ENCODE measurements at places on chromosomes 1 and 21.
A peak's percentile ranks its signal among the peaks of the same experiment; 100 is the strongest.

GRCh38 chr1:173112129-173112528, 61.4 kb upstream of the TNFSF18 start:
- DNase-seq = no peak

- peak; percentile 38 for DNase-seq
Observed at GRCh38 chr21:31732597-31733550, 956 bp upstream of the SCAF4 start.

DNA sequence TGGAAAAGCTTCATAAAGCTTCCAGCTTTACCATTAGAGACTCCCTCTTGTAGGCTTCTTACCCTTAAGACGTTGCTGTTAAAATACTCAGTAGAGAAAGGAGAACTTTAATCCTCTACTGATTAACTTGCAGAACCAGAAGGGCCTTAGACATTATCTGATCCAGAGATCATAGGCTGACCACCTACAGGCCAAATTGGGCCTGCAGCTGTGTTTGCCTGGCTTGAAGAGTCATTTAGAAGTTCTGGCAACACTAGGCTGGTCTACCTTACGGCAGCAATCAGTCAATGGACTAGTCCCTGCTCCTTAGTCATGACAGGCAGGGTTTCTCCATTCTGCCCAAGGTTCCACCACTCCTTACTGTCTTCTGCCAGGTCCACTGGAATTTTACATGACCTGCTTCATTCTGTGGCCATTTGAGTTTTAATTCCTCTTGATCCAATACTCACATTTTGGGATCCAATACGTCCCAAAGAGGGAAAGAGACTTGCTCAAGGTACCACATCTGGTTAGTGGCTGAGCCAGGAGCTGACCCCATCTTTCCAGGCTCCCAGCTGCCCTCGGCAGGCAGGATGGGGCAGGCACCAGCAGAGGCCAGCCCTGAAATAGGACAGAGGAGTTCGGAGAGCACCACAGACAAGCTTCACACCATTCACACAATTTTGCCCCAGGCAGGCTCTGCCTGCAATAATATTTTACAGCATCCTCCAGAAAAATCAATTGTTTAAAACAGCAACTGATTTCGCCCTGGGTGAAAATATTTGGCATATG, 96.8 kb downstream of the TNR start:
- no peak for DNase-seq

GRCh38 chr21:28884481-28884880, 108.2 kb downstream of the LTN1 start:
- DNase-seq = no peak

DNA sequence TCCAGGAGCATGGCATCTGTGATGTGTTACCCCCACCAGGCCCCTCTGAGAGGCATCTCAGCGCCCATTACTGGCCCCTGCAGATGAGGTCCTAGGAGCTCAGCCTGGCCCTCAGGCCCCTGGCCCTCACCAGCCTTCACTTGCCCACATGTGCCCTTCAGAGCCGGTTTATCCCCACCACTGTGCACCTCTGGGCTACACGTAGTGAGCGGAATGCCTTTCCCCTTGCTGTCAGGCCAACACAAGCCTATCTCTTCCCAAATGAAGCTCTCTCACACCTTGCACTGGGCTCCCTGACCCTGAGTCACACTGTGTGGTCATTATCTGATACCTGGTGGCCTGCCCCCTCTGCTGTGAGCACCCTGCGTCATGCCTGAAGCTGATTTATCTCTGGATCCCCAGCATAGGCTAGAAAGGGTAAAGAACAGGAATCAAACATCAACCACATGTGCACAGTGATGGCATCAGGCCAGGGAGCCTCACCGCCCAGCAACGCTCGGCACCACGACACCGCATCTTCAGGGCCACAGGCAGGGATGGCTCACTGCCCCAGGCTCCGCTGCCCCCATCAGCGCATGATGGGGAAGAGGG, 49.1 kb downstream of the GLIS1 start:
- peak; percentile 63 for DNase-seq

GRCh38 chr1:233513431-233513830, 100.5 kb upstream of the KCNK1 start:
- DNase-seq = no peak

DNA sequence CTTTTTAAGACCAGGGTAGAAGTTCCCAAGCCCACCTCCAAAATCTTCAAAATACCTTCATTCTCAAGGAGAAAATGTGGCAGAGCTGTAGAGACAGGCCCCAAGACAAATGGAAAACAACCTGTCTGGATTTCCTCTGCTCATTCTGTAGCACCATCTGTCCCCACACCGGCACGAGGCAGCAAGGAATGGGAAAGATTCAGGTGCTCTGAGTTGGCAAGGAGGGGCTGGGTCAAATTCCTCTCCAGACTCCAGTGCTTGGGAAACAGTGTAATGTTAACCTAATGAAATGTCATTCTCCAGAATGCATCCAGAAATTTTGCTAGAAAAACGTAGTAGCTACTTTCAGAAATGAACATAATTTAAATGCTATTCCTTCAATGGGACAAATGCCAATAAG, 9.3 kb downstream of the PABPC4 start:
- DNase-seq = no peak

- DNase-seq = no peak
Observed at GRCh38 chr1:102096162-102096561, 99.4 kb upstream of the OLFM3 start.

DNA sequence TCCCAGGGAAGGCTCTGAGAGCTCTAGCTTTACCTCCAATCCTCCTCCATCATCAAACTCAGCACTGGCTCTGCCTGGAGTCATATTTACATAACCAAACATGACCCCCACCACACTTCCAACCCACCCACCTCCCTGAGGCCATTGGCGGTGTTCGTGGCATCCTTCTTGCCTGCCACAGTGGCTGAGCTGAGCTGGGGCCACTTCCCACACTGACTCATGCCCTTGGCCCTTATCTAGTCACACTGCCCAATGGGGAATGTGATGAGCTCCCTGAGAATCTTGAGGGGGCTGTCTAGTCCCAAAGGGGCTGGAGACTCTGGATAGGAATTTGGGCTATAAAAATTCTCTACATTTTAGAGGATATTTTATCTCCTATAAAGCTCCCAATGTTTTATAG, 230.9 kb upstream of the IRF2BP2 start:
- DNase-seq = peak; percentile 71

DNA sequence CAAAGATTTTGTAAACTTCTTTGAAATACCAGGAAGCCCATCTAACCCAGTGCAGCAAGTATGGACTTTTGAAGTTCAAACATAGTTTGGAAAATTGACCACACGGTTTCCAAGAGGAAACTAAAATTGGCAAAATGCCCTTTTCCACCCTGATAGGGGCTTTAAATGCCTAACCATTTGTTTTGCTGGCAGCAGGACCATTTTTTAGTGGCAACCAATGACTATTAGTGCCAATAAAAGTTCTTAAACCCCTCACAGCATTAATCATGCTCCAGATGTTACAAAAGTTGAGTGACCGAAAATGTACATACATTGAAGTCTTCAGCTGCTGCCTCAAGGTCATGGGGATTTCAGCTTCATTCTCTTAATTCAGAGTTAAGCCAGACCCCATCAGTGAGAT, 46.4 kb upstream of the ENAH start:
- DNase-seq = peak; percentile 24

GRCh38 chr1:52551507-52552235, 1.2 kb downstream of the TUT4 start:
- DNase-seq = peak; percentile 64

- no peak for DNase-seq
Observed at GRCh38 chr1:3690282-3691065, 38.2 kb downstream of the TP73 start.

DNA sequence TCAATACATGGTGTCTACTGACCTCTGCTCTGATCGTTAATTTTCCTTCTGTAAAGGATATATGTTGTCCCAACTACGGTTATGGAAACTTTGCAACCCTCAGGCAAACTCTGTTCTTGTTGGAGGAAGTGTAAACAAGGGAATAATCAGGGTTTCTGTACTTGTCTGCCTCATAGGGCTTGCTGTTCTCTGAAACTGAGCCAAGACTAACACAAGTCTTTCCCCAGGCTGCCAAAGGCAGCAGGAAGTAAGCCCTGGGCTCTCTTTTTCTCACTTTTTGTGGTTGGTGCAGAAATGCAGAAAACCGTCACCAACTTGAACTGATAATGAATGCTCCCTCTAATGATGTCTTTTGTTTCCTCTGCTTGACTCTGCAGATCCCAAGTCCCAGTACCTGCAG, 7.6 kb downstream of the CYP4X1 start:
- peak; percentile 7 for DNase-seq

- no peak for DNase-seq
Observed at GRCh38 chr1:101479945-101480344, 243.1 kb downstream of the S1PR1 start.

GRCh38 chr1:13517193-13517812, 3.5 kb upstream of the LRRC38 start:
- DNase-seq = peak; percentile 3

GRCh38 chr21:43880111-43880985, 15.3 kb downstream of the AGPAT3 start:
- DNase-seq = peak; percentile 13

DNA sequence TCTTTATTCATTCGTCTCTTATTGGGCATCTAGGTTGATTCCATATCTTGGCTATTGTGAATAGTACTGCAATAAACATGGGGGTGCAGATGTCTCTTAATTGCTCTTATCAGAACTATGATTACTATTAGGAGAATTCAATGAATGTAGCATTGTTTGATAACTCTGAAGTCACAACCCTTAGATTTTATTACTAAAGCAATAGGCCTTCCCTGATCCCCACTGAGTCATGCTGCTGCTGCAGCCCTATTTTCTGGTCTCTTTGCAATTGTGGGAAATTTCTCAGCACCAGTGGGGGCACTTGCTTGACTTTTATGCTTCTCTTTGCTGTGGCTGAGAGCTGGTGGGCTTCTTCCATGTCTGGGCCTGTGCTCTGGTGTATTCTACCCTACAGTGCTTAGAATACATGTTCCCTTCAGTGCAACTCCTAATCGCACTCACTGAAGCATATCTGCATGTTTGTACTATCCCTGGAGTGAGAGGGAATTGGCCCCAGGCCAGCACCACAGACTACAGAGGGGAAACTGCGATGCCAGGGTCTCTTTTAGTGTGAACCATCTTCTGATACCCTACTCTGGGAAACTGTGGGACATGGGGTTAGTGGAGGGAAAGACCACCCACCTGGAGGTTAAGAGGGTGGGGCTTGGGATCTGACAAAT, 52.2 kb upstream of the ROR1 start:
- peak; percentile 53 for DNase-seq

DNA sequence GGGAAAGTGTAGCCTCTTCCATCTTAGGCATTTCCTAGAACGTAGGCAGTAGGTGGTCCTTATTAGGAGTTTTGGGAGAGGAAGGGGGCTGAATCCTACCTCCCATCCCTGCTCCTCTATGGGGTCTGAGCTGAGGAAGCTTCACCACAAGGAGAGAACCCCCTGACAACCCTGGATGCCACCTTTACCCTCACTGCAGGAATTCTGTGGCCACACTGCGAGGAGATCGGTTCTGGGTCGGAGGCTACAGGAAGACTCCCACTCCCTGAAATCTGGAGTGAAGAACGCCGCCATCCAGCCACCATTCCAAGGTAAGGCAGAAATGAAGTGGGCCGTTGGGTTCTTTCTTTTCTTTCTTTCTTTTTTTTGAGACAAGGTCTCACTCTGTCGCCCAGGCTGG, 1.5 kb downstream of the MX1 start:
- no peak for DNase-seq

- no peak for DNase-seq
Observed at GRCh38 chr1:47435506-47436303, 2.1 kb upstream of the FOXD2 start.

DNA sequence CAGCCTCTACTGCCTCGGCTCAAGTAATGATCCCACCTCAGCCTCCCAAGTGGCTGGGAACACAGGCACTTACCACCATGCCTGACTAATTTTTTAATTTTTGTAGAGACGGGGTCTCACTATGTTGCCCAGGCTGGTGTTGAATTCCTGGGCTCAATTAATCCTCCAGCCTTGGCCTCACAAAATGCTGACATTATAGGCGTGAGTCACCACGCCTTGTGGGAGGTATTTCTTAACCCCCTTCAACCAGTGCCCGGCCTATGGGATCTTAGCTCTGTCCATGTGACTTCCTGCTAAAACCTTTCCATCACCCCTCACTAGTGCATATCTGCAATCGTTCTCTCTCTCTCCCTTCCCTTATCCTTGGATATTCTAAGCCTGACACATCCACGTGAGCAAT, 86.4 kb downstream of the FOXD2 start:
- DNase-seq = no peak

DNA sequence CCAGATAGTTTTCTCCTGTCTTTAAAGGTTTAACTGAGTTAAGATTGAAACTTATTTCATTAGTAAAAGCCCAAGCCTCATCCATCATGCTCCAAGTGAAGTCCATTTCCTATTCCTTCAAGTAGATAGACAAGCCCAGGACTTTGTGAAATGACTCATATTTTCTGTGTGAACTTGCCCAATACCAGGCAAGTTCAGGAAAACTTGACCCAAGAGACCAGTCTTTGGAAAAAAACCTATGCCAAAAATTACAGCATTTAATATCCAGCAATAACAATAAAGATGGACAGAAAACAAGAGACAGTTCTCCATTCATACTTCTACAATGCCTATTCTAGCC, 405 bp upstream of the RAB29 start:
- peak; percentile 49 for DNase-seq

DNA sequence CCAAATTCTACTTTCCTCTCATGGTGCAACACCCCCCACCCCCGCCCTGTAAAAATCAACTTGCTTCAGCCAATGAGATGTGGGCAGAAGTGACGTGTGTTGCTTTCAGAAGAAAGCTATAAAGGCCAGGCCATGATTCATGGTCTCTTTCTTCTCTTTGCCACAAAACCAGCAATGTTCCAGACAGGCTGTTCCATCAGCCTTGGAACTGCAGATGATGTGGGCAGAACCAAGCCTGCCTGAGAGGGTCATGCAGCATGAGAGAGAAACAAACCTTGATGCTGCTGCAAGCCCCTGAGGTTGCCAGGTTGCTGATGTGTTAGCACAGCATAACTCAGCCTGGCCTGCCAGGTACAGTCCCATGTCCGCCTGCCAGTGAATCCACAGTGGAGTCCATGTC, 41.8 kb downstream of the MIS18A start:
- DNase-seq = no peak

DNA sequence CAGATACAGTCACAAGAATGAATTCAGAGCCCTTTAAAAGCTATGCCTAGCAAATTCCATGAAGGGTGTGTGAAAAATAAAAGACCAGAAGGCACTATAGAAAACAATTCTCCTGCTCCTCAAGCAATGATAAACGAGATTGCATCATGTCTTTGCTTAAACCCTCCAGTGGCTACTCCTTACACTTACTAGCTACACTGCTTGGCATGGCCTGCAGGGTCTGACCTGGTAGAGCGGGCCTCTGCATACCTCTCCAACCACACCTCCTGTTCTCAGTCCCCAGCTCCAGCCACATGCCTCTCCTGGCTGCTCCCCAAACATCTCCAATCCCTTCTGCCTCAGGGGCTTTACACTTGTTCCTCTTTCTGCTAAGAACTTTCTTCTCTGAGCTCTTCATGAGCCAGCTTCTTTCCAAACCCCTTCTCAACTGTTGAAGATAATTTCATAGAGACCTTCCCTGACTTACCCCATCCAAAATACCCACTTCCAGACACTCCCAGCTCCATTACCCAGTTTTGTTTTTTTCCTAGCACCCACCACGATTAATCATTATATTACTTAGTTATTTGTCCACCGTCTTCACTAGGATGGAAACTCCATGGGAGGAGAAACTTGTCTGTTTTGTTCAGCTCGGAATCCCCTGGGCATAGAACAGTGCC, 11.2 kb upstream of the CREG1 start:
- DNase-seq = no peak

- no peak for DNase-seq
Observed at GRCh38 chr1:237759377-237759776, 131.3 kb downstream of the ZP4 start.
